Transverse colon (tissue), 4 donors: ENCODE measurements at places on chromosomes 2 and 18.

DNA sequence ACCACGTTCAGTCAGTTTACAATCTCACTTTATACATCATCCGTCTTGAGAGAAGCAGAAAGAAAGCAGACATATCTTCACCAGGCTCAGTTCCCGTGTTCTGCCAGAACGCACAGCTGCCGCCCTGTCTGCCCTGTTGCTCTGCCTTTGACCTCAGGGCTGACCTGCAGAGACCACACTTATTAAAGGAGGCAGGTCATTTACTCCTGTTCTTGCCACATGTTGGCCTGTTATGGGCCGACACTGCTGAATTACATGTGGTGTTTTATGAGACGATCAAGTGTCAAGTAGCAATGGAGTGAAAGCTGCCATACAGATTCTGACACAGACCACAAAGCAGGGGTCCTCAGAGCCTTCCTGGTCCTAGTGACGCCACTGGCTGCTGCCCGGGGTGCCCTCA is 232.2 kb downstream of the TTC32 start:
- no peak for DNase-seq

DNA sequence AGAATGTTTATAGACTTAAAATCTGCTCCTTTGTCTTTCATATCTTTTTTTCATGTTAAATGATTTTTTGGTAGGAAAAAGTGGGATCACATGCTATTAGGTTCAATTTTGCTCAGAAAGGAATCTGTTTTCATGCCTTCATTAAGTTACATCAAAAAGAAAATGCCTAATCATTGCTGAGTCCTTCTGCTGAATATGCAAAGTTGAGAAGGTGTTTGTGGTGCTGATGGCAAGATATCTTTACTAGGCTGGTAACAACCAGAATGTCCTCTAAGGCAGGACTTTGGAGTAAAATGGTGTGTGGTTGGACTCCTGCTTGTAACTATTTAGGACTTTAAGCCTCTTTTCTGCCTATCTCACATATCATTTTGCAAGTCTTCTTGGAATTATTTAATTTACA is 88.3 kb downstream of the TRIB2 start:
- no peak for DNase-seq

- no peak for DNase-seq
Measured at GRCh38 chr2:72830273-72830672, 4.4 kb upstream of the EXOC6B start.

DNA sequence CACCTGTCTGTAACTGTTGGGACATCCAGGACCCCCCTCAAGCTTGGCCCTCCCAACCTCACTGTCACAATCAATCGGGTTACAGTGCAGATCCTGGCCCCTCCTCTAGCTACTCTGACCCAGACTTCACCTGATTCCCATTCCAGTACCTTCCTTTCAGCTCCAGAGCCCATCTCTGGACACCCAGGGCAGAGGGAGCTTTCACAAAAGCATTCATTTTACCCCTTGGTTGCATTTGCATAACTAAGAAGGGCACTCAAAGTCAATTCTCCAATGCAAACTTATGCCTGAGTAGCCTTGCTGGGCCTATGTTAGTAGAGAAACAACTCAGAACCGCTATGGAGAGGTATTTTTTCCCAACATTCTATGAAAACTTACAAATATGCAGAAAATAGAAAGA is 7.4 kb downstream of the ZAP70 start:
- no peak for DNase-seq

DNA sequence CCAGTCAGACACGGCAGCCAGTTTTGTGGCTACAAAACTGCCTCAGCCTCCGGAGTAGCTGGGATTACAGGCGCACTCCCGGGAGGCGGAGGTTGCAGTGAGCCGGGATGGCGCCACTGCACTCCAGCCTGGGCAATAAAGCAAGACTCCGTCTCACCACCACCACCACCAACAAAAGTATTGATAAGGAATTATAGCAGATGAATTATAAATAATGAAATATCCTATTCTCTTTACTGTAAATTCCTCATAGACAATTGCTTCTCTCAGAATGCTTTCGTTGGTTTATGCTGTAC is 1.4 kb upstream of the FAM161A start:
- no peak for DNase-seq

GRCh38 chr2:207409517-207409916 is 120.2 kb upstream of the CREB1 start:
- DNase-seq: no peak

- no peak for DNase-seq
Measured at GRCh38 chr18:57603871-57604270, 17.4 kb upstream of the FECH start.

DNA sequence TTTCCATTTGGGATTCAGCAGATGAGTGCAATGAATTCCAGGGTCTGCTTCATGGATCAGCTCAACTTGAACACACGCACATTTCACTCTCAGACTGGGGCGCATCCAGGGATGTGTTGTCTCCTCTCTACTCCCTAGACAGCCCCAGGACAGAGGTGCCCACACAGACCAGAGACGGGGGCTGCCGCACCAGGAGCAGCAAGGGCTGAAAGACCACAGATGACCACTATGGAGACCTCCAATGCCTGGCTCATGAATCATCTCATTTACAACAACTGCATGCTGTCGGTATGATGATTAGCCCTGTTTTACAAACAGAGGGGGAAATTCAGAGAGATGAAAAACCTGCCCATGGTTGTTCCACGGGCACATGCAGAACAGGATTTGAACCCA is 63.1 kb downstream of the CYP26B1 start:
- no peak for DNase-seq

DNA sequence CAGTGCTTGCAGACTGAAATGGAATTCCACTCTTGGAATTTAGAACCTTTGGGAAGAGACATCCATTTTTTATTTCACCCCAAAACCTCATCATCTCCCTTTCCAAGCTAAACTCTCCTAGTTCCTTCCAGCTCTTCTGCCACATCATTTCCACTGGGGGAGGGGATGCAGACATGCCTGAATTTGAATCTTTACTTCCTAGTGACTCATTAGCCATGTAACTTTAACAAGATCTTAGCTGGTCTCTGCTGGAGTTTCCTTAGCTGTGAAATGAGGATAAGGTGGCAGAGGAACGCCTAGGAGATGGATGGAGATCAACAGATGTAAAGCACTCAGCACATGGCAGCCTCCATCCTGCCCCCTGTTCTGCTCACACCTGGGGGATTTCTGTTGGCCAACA is 266.8 kb downstream of the EN1 start:
- DNase-seq: no peak

GRCh38 chr2:231527091-231527395 is 3.2 kb downstream of the NMUR1 start:
- DNase-seq: no peak

GRCh38 chr2:233384811-233385488 is 30.7 kb downstream of the DGKD start:
- DNase-seq: no peak

DNA sequence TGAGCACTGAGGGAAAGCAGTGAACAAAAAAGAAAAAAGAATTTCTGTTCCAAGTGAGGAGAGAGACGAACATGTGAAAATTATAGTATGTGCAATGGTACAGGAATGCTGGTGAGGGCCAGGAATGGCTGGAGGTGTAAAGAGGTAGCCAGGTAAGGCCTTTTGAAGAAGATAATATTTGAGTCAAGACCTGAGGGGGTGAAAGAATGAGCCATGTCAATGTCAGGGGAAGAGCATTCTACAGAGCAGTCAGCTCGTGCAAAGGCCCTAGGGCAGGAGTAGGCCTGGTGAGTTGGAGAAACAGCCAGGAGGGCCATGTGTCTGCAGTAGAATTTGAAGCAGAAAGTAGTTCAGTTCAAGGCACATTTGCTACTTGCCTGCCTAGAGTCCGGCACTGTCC is 12.4 kb upstream of the RPL31 start:
- no peak for DNase-seq
